NCI-H1048 (cell line): ENCODE measurements at places on chromosomes 13 and 19.

- no peak for DNase-seq
Observed at GRCh38 chr19:55353356-55353802, 1.1 kb downstream of the COX6B2 start.

DNA sequence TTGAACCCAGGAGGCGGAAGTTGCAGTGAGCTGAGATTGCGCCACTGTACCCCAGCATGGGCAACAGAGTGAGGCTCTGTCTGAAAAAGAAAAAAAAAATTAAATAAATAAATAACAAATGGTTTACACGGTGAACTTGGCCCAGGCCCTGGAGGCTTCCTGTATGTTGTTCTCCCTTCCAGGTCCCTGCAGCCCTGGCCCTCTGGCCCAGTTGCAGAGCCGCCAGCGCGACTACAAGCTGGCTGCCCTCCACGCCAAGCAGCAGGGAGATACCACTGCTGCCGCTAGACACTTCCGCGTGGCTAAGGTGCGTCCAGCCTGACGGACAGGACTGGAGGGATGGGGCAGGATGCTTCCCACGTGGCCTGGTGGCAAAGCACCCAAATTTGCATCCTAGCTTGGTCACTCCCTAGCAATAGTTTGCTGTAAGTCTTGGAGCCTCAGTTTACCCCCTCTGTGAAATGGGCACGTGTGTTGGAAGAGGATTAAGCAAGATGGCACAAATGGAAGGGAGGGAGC, 11.9 kb downstream of the CC2D1A start:
- DNase-seq: no peak

DNA sequence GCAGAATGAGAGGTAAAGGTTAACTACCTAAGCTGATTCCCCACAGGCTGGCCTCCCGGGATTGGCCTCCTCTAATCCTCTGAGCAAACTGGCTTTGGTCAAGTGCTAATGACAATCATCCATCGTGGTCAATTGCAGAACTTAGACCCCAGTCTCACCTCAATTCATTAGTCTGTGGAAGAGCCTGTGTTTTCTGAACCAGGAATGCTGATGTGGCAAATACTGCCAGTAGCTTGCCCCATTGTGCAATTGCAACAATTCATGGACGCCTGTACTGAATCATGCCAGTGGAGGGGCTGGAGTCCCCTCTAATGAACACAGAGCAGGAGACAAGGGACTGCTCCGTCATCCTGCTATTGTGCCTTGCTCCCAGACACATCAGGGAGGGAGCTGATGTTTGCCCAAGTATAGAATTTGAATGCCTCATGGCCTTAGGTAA, 1256.5 kb downstream of the EFNB2 start:
- DNase-seq: no peak

- DNase-seq: no peak
Observed at GRCh38 chr13:95536632-95537241, 15.8 kb upstream of the CLDN10 start.

DNA sequence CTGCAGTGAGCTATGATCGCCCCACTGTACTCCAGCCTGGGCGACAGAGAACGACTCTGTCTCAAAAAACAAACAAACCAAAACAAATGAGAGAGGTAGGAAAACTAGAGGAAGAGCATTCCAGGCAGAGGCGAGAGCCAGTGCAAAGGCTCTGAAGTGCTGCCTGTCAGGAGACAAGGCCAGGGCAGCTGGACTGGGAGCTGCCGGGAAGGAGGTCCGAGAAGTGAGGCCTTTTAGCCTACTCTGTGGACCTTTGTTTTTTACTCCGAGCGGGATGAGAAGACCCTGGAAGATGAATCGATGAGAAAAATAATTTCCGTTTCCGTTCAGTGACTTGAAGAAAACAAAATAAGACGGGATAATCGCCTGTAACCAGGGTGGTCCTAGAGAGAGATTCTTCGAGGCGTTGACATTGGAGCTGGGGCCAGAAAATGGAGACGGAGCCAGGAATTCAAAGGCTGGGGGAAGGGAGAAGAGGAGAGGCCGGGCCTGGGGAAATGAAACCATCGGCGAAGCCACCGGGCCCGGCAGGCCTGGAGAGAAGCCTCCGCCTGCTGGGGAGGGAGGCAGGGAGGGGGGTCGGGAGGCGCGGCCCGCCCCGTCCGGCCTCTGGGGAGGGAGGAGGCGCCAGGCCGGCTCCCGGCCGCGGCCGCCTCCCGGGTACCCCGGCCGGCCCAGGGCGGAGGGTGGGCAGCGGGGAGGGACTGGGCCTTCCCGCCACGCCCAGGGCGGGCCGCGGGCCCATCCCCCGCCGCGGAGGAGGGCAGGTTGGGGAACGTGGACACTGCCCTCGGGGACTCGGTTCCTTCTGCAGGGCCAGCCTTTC, 7.8 kb upstream of the SERTAD1 start:
- peak; percentile 40 for DNase-seq

DNA sequence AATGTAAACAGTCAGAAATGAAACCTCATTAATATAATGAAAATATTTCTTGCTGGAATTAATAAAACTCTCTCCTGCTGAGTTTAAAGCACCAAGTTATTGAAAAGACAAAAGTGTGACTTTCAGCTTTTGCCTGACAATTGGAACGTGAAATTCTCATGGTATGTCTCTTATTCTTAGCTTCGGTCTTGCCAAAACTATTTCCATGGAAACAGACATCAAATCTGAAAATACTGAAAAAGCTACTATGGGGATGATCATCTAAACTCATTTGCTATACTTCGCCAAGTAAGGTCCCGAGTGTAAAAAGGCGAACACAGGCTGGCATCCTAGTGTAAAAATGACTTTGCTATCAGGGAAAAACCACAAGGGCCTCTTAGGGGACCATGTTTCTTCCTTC, 22.8 kb downstream of the HTR2A start:
- DNase-seq: no peak

- no peak for DNase-seq
Observed at GRCh38 chr13:101258509-101258908, 157.8 kb downstream of the NALCN start.

GRCh38 chr13:51682686-51683085, 98.4 kb downstream of the WDFY2 start:
- no peak for DNase-seq

DNA sequence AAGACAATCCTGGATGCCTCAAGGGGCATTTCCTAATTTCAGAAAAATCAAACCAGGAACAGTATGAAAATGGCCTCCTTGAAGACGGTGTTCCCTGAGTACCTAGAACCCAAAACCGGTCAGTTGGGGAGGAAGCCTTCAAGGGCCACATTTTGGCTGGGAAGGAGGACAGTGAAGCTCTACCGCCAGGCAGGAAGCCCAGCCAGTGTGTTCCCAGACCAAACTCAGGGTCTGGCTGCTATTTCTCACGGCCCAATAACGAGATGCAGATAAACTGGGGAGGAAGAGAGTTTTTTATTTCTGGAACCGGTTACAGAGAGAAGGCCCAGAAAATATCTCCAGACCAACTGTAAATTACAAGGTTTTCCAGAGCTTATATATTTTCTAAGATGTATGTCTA, 24.3 kb upstream of the CEACAM21 start:
- DNase-seq: no peak
